ENCODE measurements at places on chromosomes 13 and 19.

GRCh38 chr13:112761701-112762689, 72.2 kb downstream of the ATP11A start:
- peak; percentile 45 for DNase-seq
- H3K27ac ChIP-seq = no peak overlapping the region
- no peaks in the 10 kb centered on the region for H3K36me3 ChIP-seq
- no peaks in the 10 kb centered on the region for H3K27me3 ChIP-seq
- H3K4me1 ChIP-seq = peaks cover 5% of the 10 kb centered on the region
- H3K4me3 ChIP-seq = no peak overlapping the region

DNA sequence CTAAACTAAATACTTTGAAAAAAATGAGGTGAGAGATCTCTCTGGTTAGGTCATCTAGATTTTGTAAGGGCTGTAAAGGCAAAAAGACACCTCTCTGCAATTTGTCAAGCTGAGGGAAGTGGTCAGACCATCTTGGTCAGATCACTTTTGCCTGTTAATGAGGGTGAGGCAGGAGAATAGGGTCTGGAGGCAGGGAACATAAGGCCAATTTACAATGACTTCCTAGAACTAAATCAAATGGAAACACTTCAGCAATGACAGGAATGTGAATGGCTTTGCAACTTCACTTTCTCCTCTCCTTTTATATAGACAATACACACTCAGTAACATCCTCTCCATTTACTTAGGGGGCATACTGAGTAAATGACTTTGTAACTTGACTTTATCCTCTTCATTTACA, 1653.4 kb downstream of the SLITRK5 start:
- no peaks in the 10 kb centered on the region for H3K4me1 ChIP-seq
- no peak overlapping the region for H3K27ac ChIP-seq
- H3K27me3 ChIP-seq = no peaks in the 10 kb centered on the region
- no peak for DNase-seq
- no peak overlapping the region for H3K4me3 ChIP-seq

GRCh38 chr19:39684267-39684666, 20.0 kb upstream of the LGALS14 start:
- no peaks in the 10 kb centered on the region for H3K27me3 ChIP-seq
- no peak overlapping the region for H3K27ac ChIP-seq
- DNase-seq = peak; percentile 79
- no peaks in the 10 kb centered on the region for H3K36me3 ChIP-seq

- DNase-seq = no peak
- peaks cover 4% of the 10 kb centered on the region for H3K4me1 ChIP-seq
- H3K27ac ChIP-seq = no peak overlapping the region
- no peak overlapping the region for H3K4me3 ChIP-seq
- H3K36me3 ChIP-seq = peaks cover under 1% of the 10 kb centered on the region
- no peaks in the 10 kb centered on the region for H3K27me3 ChIP-seq
Observed at GRCh38 chr19:15337202-15337601, 4.9 kb upstream of the BRD4 start.

DNA sequence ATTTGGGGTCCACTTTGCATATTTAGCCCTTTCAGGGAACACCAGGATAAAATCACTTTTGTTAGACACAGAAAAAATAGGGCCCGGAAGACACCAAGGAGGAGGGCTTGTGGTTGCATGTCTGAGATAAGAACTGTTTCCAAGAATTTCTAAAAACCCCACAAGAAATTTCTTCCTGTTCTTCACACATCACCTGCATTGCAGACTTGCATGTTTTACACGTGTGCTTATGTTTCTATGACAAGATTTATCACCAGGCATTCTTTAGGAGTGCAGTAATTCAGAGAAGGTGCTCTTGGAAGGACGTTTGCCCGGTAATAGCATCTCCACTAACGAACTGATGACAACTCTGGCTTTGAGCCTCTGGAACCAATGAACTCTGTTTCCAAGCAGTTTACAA, 7.1 kb upstream of the ACTL9 start:
- no peaks in the 10 kb centered on the region for H3K4me1 ChIP-seq
- no peaks in the 10 kb centered on the region for H3K36me3 ChIP-seq
- no peak overlapping the region for H3K27ac ChIP-seq
- H3K27me3 ChIP-seq = no peaks in the 10 kb centered on the region
- no peak for DNase-seq

- peaks cover 9% of the 10 kb centered on the region for H3K36me3 ChIP-seq
- no peak overlapping the region for H3K27ac ChIP-seq
Observed at GRCh38 chr19:38191747-38192146, 32.3 kb downstream of the DPF1 start.

DNA sequence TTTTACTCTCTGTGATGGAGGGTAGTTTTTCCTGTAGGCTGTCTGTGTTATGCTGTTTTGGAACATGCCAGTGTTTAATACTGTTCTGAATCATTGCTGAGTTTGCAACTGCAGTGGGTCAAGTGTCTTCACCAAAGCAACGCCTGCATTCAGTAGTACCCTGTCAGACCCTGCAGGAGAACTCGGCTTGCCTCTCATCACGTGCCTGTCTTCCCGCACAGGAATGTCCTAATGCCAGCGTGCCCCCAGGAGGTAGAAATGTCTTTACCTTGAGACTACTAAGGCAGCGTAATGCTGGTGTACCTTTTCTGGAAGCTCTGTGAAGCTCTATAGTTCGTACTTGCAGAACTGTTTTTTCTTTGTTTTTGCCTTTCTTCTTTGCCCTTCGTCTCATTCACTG, 42.3 kb downstream of the POLR1D start:
- peaks cover 11% of the 10 kb centered on the region for H3K36me3 ChIP-seq
- no peak overlapping the region for H3K4me3 ChIP-seq
- H3K27me3 ChIP-seq = no peaks in the 10 kb centered on the region
- no peak overlapping the region for H3K27ac ChIP-seq
- H3K4me1 ChIP-seq = no peaks in the 10 kb centered on the region

- DNase-seq = no peak
- no peaks in the 10 kb centered on the region for H3K27me3 ChIP-seq
- H3K4me1 ChIP-seq = no peaks in the 10 kb centered on the region
- H3K4me3 ChIP-seq = no peak overlapping the region
- H3K27ac ChIP-seq = no peak overlapping the region
Observed at GRCh38 chr19:29651622-29652394, 13.5 kb upstream of the PLEKHF1 start.

- H3K36me3 ChIP-seq = no peaks in the 10 kb centered on the region
- H3K27ac ChIP-seq = no peak overlapping the region
Observed at GRCh38 chr19:9109959-9110358, 2.7 kb upstream of the OR7G2 start.

DNA sequence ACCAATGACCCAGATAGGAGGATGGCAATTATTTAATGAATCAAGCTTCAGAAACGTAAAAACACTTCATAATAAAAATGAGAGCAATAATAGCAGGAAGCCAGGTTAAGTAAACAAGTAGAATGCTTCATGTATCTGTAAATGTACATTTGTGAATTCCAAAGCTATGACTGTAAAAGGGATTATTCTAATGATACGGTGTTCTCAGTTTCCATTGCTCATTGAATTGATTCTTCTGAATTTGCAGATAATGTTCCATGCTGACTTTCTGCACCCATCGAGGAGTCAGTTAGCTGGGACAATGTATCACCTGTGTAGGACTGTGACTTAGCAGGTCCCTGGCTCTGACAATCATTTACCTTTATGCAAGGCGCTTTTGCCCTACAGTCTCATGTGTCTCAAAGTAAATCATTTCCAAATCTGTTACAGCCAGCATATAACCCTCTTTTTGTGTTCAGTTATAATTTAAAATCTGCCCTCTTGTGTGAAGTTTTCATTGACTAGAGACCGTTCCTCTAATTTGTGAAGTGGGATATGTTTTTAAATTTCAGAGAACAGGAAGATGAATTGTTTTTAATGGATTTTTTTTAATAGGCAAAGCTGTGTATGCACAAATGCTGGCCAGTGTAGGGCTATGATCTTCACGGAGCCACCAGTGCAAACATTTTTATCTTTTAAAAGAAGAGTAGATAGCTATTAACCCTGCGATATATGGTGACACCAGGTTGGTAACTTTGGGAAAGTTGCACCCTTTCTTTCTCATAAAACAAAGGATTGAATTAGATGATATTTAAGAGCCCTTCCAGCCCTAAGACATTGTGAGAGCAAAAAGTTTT, 267.1 kb downstream of the KLF5 start:
- no peak overlapping the region for H3K27ac ChIP-seq
- no peaks in the 10 kb centered on the region for H3K27me3 ChIP-seq
- no peak overlapping the region for H3K4me3 ChIP-seq
- no peaks in the 10 kb centered on the region for H3K4me1 ChIP-seq
- no peaks in the 10 kb centered on the region for H3K36me3 ChIP-seq
- DNase-seq = peak; percentile 10

DNA sequence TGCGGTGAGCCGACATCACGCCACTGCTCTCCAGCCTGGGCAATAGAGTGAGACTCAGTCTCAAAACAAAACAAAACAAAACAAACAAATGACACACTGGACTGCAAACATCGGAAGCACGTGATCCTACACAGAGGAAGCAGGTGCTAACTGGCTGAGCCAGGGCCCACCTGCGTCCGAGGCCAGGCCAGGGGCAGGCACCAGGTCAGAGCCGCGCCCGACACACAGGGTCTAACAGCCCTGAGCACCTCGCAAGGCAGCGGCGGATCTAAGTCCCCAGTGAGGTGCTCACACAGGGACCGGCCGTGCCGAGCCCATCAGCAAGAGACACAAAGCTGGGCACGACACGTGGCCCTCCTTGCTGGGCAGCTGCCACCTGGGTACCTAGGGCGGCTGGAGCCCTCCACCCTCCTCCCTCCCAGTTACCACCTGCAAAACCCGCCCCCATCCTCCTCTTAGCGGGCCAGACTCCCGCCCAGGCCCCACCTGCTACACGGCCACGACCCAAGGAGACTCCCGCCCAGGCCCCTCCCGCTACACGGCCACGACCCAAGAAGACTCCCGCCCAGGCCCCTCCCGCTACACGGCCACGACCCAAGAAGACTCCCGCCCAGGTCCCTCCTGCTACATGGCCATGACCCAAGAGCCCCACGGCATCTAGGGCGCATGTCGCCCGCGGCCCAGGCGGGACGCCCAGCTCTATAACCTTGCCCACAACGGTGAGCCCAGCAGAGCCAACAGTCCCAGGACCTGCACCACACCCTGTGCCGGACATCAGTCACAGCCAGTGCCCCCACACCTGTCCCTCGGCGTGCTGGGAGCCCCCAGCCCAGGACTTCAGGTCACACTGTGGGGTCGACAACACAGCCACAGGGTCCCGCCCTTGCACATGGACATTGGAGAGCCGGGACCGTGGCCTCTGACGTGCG, 15.6 kb downstream of the AP3D1 start:
- DNase-seq = no peak
- H3K27me3 ChIP-seq = no peaks in the 10 kb centered on the region

- no peaks in the 10 kb centered on the region for H3K36me3 ChIP-seq
- H3K4me3 ChIP-seq = no peak overlapping the region
- H3K4me1 ChIP-seq = no peaks in the 10 kb centered on the region
- no peak for DNase-seq
- H3K27ac ChIP-seq = no peak overlapping the region
Observed at GRCh38 chr13:91882918-91883317, 484.5 kb downstream of the GPC5 start.

DNA sequence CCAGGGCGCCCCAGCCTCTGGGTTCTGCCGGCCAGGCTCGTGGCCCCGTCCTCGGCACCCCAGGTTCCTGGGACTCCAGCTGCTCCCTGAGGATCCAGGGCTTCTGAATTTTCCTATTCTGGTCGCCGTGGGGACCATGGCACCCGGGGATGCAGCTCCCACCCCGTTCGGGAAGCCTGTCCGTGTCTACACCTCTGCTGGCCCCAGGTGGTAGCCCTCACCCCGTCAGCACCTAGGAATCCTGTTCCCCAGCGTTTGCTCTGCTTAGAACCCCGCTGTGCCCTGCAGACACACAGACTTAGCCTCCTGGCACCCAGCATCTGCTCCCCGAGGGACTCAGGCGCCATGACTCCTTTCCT, 960 bp downstream of the PPFIA3 start:
- H3K4me1 ChIP-seq = peaks cover 15% of the 10 kb centered on the region
- H3K4me3 ChIP-seq = no peak overlapping the region
- no peak overlapping the region for H3K27ac ChIP-seq
- DNase-seq = no peak
- H3K36me3 ChIP-seq = peaks cover 2% of the 10 kb centered on the region

DNA sequence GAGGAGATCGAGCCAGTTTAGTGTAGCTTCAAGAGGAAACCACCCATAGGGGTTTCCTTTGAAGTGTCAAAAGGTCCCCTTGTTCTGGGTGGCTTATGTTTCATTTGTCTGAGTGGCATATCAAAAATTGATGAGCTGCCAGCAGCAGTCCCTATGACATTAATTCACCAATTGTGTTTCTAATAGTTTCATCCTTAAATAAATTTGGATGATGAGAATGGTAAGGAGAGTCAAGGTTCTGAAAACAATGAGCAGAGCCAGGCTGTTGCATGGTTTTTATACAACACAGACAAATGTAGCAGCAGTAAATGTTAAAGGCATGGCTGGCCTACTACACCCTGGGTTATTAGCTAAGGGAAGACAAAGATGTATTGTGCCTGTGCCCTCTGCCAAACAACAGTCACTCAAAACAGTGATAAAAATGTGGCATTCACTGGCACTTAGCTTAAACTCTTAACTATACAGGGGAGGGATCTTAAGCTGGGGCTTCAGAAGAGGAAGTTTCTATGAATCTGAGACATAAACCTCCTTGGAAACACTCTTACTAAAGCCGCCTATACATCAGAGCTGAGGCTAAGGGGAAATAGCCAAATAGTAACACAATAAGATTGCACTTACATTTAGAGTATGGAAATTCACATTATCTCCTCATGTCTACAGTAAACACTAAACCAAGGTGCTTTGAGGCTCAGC, 200.5 kb downstream of the POU4F1 start:
- H3K4me3 ChIP-seq = no peak overlapping the region
- H3K4me1 ChIP-seq = no peaks in the 10 kb centered on the region

GRCh38 chr19:2061495-2062388, 10.7 kb upstream of the MKNK2 start:
- DNase-seq = peak; percentile 100
- H3K4me1 ChIP-seq = peaks cover 29% of the 10 kb centered on the region
- peak overlapping the region; percentile 92 for H3K27ac ChIP-seq
- no peaks in the 10 kb centered on the region for H3K27me3 ChIP-seq
- peak overlapping the region; percentile 49 for H3K4me3 ChIP-seq
- no peaks in the 10 kb centered on the region for H3K36me3 ChIP-seq

GRCh38 chr13:45490068-45490467, 25.3 kb downstream of the COG3 start:
- no peaks in the 10 kb centered on the region for H3K4me1 ChIP-seq
- no peak for DNase-seq
- H3K27me3 ChIP-seq = no peaks in the 10 kb centered on the region
- peaks cover 9% of the 10 kb centered on the region for H3K36me3 ChIP-seq

DNA sequence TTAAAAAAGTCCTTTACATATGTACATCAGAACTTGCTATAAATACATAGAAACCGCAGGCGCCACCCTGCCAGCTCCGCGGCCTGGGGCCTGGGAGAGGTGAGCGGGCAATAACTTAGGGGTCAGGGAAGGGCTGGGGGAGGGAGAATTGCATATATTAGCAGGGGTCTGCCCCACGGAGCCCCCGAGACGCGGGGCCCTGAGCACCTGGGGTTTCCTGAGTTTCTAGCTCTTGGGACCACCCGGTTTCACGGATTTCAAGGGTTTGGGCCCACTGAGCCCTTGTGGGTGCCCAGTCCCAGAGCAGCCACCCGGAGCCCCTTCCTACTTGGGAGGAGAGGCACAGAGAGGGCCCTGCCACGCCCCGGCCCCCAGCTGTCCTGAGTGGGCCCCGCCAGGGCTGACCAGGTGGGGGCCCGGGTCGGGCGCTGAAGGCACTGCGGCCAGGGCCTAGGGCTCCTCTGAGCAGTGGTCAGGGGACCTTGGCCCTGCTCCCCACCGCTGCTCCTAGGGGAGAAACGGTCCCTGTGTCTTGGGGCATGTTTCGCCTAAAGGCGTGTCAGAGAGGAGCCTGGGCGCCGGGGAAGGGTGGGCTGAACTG, 4.0 kb downstream of the GPX4 start:
- no peaks in the 10 kb centered on the region for H3K27me3 ChIP-seq
- no peak for DNase-seq
- H3K4me3 ChIP-seq = no peak overlapping the region
- peaks cover 15% of the 10 kb centered on the region for H3K4me1 ChIP-seq

Measured in trophoblast cell (in vitro differentiated cells and primary cell).